SK-N-SH treated with all-trans-retinoic acid at 6 μM for 48 hours (cell line): ENCODE measurements at places on chromosomes 5 and 9.

DNA sequence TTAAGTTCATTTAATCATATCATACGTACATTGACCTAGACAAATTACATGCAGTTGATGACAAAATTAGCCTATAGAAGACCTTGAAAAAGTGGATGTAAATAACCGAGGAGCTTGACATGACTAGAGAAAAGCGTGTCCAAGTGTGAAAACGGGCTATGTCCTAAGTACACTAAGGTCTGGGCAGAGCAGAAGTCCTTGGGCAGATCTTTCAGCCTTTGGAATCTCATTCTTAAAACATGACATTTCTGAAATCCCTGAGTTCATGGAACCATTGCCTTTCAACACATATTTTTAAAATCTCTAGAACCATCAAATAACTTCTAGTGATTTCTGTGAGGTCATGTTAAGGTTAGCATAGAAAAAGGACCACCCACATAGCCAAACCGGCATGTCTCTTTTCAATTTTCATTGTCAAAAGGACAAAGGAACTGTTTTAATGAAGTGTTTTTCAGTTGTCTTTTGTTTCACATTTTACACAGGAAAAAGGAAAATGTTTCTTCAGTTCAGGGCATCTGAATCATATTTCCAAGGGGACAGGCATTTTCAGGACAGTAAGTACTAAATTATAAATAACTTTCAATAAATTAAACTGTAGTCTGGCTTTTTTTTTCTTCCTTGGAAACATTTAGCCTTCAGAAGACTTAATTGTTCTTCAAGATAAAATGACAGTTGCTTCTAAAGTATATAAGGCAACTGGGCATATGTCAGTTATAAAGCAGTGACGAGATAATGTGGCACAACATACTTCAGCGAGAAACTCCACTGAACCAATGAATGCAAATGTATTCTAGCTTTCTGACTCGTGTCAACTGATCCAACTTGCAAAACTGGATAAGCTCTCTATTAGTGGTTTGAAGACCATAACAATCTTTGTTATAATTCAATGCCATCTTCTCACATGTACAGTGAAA is 416.8 kb downstream of the NFIB start:
- no peak for ATAC-seq

DNA sequence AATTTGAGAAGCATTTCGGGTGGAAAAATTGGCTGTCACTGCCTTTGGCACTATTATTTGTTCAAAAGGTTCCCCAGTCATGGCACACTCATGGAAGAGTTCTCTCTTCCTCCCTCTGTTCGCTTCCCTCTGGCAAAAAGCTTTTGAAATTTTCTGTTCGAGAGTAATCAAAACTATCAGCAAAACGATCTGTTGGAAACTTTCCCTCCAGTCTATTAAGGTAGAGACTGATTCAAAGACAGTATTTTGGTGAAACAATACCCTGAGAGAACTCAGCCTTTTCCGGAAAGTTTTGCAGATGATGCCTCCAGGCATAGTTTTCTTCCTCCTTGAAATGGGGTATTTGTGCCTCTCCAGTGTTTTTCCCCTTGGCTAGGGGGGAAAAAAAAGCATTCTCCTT is 3.6 kb upstream of the LPAR1 start:
- no peak for ATAC-seq

GRCh38 chr9:123394291-123395235 is 38.6 kb downstream of the CRB2 start:
- ATAC-seq, result no peak

DNA sequence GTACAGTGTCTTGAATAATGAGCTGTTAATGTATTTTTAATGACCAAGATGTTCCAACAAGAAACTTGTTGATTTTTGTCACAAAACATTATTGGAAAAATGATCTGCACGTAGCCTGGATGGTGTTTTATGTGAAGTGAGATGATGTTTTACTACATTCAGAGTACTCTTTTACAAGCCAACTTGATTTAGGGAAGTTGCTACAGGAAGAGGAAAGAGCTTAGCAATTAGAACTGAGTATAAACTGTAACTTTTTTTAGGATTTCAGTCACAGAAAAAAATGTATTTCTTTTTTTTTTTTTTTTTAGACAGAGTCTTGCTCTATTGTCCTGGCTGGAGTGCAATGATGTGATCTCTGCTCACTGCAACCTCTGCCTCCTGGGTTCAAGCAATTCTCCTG is 113.6 kb upstream of the ADRA1B start:
- ATAC-seq, result no peak

DNA sequence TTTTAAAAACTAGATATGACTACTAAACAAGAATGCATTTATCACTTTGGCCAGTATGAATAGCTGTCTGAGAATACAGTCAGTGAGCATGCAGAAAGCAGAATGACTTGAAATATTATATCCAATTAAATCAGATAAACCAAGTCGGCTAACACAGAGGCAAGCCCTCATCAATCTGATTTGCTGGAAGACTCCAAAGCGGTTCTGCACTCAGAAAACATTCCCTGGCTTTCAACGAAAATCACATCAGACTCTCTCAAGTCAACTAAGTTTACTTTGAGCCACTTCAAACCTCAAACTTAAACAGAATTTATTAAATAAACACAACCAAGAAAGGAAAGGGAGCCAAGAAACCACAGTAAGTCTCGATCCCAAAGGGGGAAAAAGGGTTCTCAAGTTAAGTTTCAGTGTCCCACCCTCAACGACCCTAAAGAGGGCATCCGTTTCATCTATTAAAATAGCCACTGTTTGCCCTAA is 1.4 kb downstream of the MYO10 start:
- peak; percentile 64 for ATAC-seq

- no peak for ATAC-seq
Measured at GRCh38 chr5:122984425-122984824, 52.1 kb downstream of the PPIC start.

GRCh38 chr9:95551406-95551805 is 34.6 kb upstream of the PTCH1 start:
- ATAC-seq, result no peak

- no peak for ATAC-seq
Measured at GRCh38 chr5:54689411-54690251, 172.1 kb downstream of the SNX18 start.

DNA sequence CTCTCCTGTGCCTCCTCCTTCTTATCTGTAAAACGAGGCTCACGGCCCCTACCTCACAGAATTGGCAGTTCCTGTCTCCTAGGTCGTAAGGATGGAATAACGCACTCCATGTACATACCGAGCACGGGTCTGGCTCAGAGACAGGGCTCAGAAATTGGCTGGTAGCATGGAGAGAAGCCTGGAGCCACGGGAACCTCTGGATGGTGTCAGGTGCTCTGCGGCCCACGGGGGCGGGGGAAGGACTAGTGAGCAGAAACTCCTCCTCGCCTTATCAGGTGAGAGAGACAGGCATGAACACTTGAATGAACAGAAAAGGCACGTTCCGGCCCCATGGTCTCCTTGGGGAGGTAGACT is 15.4 kb upstream of the C5orf47 start:
- peak; percentile 27; the same call in 2 of the 3 replicates for ATAC-seq

DNA sequence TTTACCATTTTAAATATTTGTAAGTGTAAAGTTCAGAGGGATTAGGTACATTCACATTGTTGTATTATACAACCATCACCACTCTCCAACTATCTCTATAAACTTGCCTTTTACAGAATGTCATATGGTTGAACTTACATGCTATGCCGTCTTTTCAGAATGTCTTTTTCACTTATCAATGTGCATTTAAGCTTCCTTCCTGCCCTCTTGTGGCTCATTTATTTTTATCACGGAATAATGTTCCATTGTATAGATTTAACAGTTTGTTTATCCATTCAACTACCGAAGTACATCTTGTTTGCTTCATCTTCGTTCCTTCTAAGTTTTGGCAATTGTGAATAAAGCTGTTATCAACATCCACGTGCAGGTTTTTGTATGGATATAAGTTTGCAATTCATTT is 133.3 kb upstream of the C6 start:
- ATAC-seq, result no peak

DNA sequence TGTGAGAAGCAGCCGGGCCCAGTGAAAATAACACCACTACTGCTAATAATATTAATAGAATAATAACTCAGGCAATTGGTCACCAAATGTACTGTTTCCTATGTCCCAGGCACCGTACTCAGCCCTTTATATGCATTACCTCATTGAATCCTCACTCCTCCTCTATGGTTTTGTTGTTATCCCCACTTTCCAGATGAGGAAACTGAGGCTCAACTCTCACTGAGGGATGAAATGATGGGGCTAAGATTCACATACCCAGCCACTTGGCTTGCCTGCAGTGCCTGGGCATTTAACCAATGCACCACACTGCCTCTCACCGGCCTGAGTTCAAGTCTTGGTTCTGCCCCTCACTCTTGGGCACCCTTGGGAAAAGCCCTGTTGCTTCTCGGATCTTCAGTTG is 34.1 kb downstream of the WHRN start:
- no peak for ATAC-seq

DNA sequence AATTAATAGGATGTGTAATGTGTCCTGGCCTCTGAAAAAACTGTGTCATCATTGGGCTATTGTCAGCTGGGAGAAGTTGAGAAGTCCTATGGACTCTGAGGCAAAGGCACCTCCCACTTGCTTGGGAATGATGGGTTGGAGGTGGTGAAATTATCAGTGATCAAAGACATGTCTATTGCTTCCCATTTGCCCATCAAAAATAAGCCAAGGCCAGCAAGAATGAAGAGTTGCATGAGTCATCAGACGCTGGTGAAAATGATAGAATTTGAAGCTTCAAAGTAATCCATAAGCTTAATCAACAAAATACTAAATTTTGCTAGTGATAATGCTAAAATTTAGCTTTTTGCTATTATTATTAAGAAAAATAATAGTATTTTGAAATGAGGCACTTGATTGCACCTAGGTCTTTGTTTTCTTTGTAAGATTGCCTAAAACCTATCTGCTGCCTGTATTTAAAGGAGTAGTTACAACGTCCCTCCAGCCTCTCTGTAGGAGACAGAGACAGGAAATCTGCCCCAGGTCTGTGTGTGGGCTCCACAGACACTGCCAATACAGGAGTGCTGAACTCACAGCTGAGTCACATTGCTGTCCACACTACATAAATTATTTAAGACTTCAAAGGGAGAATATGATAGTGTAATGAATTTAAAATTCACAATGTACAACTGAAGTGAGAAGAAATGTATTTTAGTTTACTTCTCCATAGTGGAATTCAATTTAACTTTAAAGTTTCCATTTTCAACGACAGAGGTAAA is 48.4 kb upstream of the APC start:
- ATAC-seq, result peak; percentile 35

DNA sequence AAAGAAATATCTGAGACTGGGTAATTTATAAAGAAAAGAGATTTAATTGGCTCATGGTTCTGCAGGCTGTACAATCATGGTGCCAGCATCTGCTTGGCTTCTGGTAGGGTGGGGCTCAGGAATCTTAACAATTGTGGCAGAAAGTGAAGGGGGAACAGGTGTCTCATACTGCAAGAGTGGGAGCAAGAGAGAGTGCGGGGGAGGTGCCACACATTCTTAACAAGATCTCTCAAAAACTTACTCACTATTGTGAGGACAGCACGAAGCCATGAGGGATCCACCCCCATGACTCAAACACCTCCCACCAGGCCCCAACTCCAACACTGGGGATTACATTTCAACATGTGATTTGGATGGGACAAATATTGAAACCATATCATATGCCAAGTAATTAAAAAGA is 70.1 kb upstream of the PANK3 start:
- ATAC-seq, result no peak

DNA sequence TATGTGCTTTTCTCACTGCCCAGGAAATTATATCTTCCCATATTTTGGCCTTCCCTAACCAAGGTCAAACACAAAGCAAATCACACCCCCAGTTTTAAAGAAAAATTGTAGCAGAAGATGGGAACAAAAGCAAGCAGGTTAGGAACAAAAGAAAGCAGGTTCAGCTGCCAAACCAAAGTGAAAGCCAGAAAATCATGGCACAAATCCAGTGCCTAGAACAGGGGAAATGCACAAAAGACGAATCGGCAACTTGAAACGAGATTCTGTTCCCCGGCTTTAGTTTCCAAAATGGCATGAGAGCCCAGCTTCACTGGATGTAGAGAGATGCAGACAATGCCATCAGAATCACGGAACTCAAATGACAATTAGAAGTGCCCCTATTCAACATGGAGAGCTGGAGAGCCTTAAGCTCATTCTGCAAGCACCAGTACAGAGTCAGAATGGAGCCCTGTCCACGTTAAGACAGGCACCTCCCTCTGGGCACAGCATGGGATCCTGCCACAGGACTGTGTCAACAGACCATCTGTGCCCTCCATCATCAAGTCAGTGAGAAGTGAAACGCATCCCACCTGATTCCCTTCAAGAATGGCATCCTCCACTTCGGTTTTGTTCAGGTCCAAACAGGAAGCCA is 13.8 kb downstream of the DNAH5 start:
- ATAC-seq, result no peak

GRCh38 chr5:171493646-171494393 is 74.4 kb downstream of the FGF18 start:
- ATAC-seq, result peak; percentile 6

DNA sequence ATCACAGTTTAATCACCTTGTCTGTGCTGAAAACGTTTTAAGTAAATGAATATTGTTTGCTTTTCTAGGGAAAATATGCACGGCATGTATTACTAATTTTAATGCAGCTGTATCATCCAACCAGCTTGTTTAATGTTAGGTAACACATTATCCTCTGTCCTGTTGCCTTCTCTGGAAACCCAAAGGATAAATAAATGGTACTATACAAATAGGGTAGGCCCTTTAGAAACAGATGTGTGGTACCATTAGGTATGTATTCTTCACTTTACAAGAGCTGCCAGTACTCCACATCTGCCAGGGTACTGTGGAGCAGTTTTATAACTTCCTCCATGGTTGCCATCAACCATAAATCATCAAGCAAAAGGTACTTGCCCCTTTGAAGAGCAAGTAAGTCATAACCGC is 42.9 kb downstream of the FAF2 start:
- no peak for ATAC-seq

GRCh38 chr5:35229076-35230037 is 930 bp downstream of the PRLR start:
- peak; percentile 80 for ATAC-seq

- ATAC-seq, result no peak
Measured at GRCh38 chr5:73067213-73067612, 53.2 kb upstream of the TMEM171 start.

- peak; percentile 21; the same call in 2 of the 3 replicates for ATAC-seq
Measured at GRCh38 chr5:10456583-10457420, 15.1 kb downstream of the ROPN1L start.

DNA sequence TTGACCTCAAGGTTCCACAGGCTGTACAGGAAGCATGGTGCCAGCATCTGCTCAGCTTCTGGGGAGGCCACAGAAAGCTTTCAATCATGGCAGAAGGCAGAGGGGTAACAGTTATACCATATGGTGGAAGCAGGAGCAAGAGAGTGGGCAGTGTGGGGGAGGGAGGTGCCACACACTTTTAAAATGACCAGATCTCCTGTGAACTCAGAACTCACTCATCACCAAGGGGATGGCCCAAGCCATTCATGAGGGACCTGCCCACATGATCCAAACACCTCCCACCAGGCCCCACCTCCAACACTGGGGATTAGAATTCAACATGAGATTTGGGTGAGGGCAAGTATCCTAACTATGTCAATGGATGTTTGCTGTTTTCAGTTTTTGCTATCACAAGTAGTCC is 16.2 kb downstream of the CYFIP2 start:
- ATAC-seq, result no peak
